ENCODE measurements at places on chromosomes 4 and X.

GRCh38 chr4:110869114-110869513, 246.2 kb upstream of the PITX2 start:
- no peak for DNase-seq

GRCh38 chrX:153763298-153763932, 634 bp upstream of the PLXNB3 start:
- no peak for DNase-seq

DNA sequence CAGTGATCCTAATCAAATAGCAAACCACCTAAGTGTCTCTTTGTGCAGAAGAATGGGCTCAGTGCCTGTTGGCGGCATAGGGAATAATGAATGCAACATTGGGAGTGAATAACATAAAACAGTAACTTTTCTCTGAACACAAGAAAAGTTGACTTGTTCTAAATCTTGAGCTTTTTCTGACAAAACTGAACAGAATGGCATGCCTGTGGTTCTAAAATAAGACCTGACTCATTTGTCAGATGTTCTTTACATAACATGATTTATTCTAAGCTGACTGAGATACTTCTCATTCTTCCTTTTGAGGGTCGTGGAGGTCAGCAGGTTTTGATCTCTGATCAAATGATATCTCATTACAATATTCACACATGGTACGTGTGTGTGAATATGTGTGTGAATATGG, 165.4 kb upstream of the WDR1 start:
- no peak for DNase-seq

DNA sequence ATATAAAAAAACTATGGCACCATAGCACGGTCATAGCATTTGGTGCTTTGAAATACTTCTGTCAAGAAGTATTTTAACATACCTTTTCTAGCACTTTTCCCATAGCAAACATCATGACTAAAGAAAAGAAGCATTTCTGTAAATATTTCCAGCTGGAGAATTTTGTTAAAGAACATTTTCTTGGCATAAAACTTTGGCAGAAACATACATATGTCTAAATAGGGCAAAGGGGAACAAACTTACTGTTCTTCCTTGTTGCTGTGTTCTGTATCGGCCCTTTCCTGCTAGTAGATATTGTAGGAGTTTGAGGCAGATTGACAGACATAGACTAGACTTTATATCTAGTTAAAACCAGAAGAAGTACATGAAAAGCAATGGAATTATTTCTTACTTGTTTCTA, 2368.5 kb downstream of the PCDH7 start:
- DNase-seq: no peak
